Heart right ventricle (tissue), 16 donors: ENCODE measurements at places on chromosomes 5 and 9. TPM values are rescaled to one million over a fixed set of nuclear protein-coding genes. Genes with fewer than 3 reads are reported as not detected.

- no peak for DNase-seq
These were observed 21.0 kb downstream of the ANKH start for GRCh38 chr5:14850419-14851049.

DNA sequence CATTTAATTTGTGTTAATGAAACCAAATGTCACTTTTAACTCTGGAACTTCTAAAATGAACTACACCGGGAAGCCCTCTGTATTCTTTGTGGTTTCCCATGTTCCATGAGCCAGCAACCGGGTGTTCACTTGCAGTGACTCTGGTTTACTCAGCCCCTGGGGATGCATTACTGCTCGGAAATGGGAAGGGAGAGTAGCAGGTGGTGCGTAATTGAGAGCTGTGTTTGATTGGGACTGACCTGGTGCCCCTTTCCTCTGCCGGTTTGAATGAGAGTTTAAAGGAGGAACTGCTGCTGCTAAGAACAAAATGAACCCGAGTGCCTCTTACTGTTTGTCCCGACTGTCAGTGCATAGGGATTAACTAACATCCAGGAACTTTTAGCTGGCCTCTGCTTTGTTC lies 100.1 kb upstream of the DHFR start:
- DNase-seq = peak; percentile 15

DNA sequence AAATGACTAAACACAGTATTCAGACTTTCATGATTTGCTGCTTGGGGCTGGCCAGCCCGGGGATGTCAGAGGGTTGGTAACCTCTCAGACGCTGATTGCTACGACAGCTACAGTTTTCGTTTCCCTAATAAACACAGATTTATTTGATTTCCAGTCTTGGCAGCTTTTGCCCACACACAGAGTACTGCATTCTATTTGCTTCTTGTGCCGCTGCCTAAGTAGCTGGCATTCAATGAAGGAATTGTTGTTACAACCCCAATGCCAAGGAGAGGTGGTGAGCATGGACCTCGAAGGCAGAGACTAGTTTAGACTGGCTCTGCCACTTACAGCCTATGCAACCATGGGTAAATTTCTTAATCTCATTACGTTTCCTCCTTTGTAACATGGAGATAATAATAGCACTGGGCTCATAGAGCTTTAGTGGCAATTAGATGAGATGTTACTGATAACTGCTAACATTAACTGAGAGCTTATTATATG lies 247.1 kb upstream of the PANK3 start:
- no peak for DNase-seq

- no peak for DNase-seq
These were observed 18.5 kb upstream of the UBAC1 start for GRCh38 chr9:135979547-135980166.

LCN1 gene
- total RNA-seq = not detected

LCNL1 gene
- 6.4 TPM for total RNA-seq

DNA sequence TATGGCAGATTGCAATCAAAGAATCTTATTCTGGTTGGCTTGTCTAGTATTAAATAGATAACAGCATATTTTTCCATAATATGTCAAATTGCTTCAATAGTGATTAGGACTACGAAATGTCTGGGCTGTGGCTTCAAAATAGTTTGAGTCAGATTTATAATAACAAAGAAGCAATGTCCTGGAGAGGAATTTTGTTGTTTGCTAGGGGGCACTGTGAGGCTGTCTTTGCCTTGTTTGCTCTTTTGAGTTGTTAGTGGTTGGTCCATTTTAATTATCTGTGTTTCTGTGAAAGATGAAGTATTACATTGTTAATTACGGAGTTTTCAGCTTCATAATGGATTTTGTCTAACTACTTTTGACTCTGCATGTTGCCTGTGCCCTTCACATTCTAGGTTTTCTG lies 713.6 kb downstream of the TLE4 start:
- DNase-seq = no peak

- no peak for DNase-seq
These were observed 250.1 kb upstream of the TRPC7 start for GRCh38 chr5:136615251-136616119.

DOCK8 gene
- 6.4 TPM for total RNA-seq

KIF24 gene
- total RNA-seq = 0.62 TPM

- no peak for DNase-seq
These were observed 13.8 kb upstream of the ERGIC1 start for GRCh38 chr5:172820046-172820767.

IFNB1 gene
- total RNA-seq = not detected

- DNase-seq = peak; percentile 52
These were observed 30.4 kb downstream of the SEMA5A start for GRCh38 chr5:9515436-9515835.

DNA sequence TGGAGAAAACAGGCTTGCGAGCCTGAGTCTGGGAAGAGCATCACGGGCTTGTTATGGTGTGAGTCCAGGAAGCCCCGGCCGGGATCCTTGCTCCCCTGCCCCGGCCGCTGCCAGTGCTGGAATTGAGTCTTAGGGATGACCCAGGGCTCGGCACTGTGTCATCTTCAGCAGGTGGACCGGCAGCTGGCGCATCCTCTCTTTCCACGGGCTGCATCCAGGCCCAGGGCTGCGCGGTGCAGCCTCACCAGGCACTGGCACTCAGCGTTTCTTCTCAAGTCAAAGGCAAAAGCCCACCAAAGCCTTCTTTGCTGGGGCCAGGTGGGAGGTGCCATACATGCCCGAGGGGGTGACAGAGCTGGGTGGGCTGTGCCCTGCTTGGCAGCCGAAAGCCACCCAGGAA lies 46.6 kb downstream of the COL5A1 start:
- no peak for DNase-seq

DNA sequence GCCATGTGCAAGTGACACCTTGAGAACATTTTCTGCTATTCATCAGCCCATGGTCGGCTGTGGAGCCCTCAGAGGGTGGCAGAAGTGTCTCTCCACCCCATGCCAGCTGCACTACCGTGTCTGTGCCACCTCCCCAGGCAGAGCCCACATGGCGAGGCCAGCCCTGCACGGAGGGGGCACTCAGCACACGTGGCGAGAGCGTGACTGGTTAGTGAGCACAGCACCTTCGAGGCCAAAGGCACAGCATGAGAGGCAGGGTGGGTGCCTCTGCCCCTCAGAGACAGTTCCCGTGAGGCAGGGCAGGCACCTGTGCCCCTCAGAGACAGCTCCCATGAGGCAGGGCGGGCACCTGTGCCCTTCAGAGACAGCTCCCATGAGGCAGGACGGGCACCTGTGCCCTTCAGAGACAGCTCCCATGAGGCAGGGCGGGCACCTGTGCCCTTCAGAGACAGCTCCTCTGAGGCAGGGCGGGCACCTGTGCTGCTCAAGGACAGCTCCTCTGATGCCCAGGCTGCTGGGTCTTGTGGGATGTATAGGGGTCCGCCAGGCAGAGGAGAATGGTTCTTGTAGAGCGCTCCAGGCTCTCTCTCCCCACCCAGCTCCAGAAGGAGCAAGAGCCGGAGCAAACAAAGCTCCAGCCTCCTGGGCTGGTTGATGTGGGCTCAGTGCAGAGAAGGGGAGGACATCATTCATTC lies 179.8 kb upstream of the PPP1R26 start:
- no peak for DNase-seq

GRCh38 chr5:78542321-78542840 lies 106.2 kb downstream of the LHFPL2 start:
- DNase-seq = no peak

DNA sequence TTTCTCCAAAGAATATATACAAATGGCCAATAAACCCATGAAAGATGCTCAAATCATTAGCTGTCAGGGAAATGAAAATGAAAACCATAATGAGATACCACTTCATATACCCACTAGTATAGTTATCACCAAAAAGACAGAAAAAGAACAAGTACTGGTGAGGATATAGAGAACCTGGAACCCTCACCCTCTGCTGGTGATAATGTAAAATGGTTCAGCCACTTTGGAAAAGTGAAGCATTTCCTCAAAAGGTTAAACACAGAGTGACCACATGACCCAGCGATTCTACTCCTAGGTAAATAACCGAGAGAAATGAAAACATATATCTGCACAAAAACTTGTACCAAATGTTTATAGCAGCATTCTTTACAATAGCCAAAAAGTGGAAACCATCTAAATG lies 72.0 kb downstream of the HSD17B3 start:
- no peak for DNase-seq

DNA sequence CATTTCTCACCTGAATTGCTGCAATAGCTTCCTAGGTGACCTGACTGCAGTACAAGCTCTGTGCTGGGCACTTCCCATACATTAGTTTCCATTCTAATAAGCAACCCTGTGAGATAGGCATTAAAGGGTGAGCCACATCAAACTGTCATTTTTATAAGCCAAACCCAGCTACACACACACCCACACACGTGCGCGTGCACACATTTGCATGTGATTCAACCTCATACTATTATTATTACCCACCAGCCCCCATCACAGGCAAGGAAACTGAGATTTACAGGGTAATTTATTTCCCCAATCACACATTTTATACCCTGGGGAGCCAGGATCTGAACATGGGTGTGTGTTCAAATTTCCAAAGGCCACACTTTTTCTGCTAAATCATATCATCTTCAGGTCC lies 93.6 kb downstream of the TTLL11 start:
- DNase-seq = no peak

DNA sequence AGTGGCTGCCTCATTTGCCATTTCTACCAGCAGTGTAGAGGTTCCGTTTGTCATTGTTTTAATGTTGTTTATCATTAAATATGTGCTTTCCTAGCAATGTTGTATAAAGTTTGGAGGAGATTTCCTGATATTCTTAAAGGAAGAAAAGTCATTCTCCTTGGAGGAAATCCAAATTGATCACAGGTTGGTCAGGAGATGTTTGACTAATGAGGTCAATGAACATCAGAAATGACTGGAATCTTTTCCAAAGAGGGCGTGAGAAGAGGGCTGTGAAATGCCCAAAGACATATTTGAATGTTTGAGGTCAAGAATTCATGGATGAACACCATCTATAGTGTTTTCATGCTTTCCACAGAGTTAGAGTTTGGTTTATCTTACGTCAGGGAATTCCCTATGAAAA lies 471.3 kb downstream of the MAT2B start:
- DNase-seq = no peak

IFNA21 gene
- not detected for total RNA-seq

- DNase-seq = no peak
These were observed 86.5 kb downstream of the SREK1 start for GRCh38 chr5:66230551-66230950.

DNA sequence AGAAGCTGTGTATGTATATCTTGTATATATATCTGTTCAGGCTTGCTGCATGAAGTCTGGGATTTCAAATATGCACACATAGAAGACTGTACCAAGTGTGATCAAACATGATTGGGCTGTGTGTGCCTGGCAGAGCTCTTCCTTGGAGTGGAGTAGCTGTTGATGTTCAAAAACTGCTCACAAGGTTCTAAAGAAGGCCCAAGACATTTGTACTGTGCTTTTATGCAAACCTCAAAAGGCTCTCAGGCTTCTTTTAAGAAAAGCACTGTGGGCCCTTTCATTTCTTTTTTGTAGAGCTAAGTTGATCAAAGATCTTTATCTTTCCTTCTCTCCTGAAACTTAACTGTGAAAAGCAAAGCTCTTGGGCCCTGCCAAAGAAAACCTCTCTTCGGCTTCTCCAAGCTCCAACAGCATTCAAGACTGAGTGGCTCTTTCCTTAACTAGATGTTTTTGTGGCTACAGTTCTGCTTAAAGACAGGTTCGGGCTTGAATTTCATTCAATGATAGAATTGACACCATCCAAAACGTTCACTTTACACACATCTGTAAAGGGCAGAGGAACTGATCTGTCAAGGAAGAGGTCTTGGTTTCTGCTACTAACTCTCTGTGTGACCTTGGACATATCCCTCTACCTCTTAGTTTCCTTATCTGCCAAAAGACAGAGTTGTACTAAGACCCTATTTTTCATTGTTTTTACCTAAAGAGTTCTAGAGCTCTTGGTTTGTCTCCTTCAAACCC lies 105.8 kb upstream of the IL6ST start:
- DNase-seq = no peak

DNA sequence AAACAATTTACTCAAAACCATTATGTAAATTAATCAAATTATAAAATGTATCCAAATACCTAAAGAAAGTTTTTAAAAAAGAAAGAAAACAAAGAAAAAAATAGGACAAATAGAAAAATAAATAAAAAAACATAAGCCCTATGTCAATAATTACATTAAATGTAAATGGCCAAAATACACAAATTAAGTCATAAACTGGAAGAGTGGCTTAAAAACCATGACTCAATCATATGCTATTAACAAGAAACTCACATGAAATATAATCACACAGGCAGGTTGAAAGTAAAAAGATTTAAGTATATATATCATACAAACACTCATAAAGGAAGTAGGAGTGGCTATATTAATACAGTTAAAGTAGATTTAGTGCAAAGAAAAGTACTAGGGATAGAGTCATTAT lies 95.3 kb downstream of the PRELID2 start:
- no peak for DNase-seq

DNA sequence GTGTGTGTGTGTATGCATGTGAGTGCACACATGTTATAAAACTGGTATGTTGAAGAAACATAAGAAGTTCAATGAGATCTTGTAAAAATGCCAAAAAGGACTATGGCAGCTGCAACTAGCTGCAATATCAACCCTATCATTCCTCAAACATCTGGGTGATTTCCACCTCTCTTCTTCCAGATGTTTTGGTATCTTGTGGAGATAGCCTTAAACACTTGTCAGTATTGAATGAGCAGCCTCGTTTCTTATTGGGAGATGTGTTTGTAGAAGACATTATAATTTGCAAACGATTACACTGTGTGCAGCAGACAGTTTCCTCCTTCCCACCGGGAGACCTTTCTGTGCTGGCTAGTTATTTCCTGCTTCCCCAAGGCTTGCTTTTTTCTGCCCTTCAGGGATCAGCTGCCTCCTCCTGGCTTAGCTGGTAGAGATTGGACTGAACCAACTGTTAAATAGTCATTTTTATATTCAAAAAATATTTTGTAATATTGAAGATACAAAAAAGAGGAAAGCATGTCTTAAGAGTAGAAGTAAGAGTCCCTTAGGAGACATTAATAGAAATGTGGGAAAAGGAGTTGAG lies 168.4 kb upstream of the MPDZ start:
- DNase-seq = no peak

LHX3 gene
- not detected for total RNA-seq

PFN3 gene
- total RNA-seq = not detected
